DMS 273 treated with DMSO at 0.1 percent for 48 hours (cell line): ENCODE measurements at places on chromosomes 12 and 14.

- DNase-seq, result peak; percentile 50
Observed at GRCh38 chr12:42957136-42957535, 367.6 kb upstream of the PRICKLE1 start.

GRCh38 chr12:57226588-57227314, 2.8 kb upstream of the SHMT2 start:
- DNase-seq, result no peak

GRCh38 chr12:42385326-42385841, 59.4 kb downstream of the PPHLN1 start:
- DNase-seq, result no peak

DNA sequence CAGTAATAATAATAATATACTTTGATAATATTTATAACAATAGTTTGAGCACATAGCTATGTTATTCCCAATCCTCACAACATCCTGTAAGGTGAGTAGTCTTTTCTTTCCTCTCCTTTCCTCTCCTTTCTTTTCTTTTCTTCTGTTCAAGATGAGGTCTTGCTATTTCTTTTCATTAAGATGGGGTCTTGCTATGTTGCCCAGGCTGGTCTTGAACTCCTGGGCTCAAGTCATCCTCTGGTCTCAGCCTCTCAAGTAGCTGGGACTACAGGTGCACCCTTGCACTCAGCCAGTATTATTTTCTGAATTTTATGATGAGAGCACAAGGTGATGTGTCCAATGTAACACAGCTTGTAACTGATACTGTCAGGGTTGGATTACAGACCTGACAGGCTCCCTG, 134.6 kb downstream of the OTOGL start:
- no peak for DNase-seq

DNA sequence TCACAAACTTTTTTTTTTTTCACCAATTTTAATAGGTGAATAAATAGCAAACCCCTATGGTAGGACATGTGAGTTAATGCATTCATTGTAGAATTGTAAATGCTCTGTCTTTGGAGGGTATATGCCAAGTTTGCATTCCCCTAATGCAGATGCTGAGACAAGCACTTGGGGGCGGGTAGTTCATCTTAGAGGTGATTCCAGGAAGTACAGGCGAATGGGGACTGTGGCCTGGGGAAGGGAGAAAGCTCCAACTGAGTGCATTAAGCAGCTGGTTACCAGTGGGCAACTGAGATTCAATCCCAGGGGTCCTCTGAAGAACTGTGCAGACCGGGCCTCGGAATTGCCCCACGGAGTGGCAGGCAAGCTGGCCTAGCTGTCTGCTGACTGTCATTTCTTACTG, 107.6 kb downstream of the ZNF664 start:
- DNase-seq, result no peak

- no peak for DNase-seq
Observed at GRCh38 chr12:131845121-131845520, 16.9 kb downstream of the MMP17 start.

DNA sequence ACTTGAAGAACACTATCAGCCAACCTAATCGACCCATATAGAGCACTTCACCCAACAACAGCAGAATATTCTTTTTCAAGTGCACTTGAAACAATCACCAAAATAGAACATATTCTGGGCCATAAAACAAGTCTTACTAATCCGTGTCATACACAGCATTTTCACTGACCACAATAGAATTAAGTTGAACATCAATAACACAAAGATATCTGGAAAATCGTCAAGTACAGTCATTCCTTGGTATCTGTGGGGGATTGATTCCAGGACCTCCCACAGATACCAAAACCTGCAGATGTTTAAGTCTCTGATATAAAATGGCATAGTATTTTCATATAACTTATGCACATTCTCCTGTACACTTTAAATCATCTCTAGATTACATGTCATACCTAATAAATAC, 295.7 kb downstream of the BCL11B start:
- no peak for DNase-seq

- no peak for DNase-seq
Observed at GRCh38 chr12:9940375-9940774, 8.2 kb upstream of the CLEC2A start.

DNA sequence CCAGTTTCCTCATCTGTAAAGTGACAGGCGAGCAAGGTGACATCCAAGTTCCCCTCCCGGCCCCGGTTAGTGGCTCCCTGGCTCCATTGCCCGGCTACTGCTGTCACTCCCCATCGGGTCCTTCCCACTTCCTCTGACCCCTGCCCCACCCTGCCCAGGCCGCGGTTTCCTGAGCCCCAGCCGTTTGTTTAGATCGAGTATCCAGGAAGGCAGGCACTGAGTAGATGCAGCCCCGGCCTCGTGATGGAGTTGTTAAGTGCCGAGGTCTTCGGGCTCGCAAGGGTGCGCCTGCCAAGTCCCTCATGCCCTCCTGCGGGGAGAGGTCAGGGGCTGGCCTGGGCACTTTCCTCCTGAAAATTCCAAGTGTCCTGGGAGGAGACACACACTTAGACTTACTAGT, 55.4 kb downstream of the TEAD4 start:
- DNase-seq, result no peak

GRCh38 chr14:77271113-77271710, at the start of gene NGB:
NGB (minus strand) TSS chr14:77271206; CDS start chr14:77270937, 269 bp downstream.
- DNase-seq, result no peak

DNA sequence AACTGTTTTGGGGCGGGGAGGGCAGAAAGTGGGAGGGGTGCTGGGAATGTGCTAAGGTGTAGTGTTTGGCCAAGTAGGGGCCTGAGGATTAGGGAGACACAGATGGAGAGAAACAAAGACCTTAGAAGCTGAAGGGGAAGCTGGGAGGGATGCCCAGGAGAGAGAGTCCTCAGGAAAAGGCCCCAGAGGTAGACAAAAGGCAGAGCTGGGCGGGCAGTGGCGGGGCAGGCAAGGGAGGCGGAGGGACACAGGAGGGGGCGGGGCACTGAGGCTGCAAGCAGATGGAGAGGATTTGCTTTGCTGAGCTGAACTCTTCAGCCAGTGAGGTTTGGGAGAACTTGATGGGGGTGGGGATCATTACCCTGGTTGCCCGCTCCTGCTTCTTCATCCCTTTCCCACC, 2.8 kb downstream of the PTMS start:
- peak; percentile 52 for DNase-seq

- DNase-seq, result no peak
Observed at GRCh38 chr12:124841558-124841945, 22.1 kb downstream of the SCARB1 start.

- no peak for DNase-seq
Observed at GRCh38 chr14:65373016-65373670, 39.4 kb upstream of the FUT8 start.

DNA sequence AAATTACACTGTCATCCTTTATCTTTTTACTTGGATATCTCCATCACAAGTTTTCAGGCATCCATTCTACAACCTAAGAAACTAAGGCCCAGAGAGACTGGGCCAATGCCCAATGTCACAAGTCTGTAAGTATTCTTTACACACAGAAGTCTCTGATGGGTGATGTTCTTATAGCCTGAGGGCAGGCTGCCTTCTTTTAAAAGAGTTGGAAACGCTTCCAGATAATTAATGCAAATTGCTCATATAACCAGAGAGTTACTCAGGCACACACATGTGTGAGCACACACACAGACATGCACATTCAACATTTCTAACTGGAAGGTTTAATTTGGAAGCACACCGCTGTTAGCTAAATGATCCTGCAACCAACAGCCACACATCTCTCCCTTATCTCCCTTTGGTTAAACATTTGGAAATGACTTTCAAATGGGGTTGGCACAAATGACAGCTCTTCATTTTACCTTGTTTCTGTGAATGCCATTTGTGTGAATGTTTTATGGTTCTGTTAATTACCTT, 160.8 kb upstream of the TMPO start:
- no peak for DNase-seq

DNA sequence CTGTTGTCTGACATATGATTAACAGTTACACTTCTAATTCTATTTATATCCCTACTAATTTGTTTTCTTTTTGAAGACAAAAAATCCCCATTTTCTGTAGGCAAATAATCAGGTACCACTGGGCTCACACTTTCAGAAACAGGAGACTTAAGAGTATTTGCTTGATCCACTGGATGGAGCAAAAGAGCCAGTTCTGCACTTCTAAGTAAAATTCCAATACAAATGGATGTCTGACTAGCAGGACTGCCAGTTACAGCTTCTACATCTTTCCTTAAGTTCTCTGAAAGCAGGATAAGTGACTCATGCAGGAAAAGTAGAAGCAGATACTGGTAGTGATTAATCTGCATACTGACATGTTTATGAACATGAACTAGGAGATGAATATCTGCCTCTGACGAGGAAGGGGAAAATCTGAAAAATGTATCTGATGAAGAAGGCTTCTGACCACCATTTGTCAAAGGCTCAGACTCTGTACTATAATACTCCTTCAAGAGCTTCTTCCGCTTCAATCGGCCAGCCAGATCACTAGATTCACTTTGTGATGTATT, 73.8 kb upstream of the ANKS1B start:
- no peak for DNase-seq

DNA sequence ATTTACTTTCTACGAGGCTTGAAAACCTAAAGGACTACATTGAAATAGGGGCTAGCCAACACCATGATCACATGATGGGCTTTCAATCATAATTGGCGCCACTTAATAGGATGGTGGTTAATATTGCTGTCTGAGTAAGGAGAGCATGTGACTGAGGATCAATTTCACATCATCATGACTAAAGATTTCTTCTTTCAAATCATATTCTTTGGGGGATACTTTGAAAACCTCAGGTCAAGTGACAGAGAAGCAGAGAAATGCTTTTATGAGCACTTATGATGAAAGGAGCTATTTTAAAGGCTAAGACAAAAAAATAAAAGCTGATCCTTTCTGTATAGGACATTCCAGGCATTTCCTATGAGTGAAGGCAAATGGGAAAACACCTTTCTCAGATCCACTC, 42.9 kb upstream of the KRAS start:
- DNase-seq, result no peak

DNA sequence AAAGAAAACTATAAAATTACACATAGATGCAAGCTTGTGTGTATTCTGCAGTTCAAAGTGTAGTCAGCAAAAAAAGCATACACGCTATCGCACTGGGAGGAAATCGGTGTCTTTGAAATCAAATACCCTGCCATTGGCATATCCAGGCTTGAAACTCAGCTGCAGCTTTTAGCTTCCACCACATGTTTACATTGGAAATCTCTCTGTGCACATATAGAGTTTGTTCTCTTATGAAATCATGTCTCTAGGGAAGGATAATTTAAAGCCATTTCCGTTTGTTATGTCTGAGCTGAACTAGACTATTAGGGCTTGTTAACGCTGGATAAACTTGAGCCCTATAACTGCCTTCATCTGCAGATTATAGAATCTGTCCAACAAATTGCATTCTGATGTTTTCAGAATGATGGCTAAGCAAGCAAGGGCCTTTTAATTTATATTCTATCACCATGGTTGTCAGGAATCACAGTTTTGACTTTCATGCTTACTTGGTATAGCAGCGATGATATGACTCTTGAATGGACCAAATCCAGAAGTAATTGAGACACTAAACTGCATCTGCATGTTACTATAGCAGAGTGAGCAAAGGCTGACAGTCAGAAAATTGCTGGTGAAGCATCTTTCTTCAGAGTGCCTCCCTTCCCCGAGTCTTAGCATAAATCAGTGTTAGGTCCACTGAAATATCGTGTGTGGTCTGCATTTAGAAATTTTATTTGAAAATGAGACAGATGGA, 442.8 kb downstream of the ZFP36L1 start:
- DNase-seq, result no peak

- peak; percentile 78 for DNase-seq
Observed at GRCh38 chr12:116876151-116876869, 4.9 kb downstream of the HRK start.

DNA sequence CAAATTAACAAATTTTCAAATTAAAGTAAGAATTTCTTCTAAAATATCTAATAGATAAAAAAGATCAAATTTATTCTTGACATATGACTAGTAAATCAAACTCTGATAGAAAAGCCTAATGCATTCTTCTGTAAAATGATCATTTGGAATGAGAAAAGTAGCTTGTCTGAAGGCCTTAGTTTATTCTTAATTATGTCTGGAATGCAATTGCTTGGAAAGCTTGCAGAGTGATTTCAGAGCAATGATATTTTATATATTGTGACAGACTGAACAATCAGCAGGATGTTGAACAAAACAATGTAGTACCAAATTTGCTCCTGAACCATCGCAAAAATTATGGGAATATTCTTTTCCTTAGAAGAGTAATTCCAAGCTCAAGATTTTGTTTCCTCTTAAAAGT, 789.6 kb upstream of the NOVA1 start:
- no peak for DNase-seq

DNA sequence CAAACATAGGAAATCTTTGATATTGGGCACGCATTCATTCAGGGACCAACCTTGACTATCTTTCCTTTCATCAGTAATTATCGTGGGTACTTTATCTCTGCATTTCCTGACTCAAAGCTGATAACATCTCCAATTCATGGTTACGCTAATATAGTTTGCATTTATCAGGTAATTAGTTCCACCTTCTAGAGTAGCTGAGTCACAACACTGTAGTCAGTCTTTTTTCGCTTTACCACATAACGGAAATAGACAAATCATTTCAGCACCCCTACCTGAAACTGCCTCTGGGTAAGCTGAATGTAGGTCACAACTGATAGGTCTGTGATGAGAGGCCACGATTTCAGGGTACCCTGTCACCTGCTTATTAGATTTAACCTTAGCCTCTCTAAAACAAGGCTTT, 36.7 kb upstream of the IL22 start:
- no peak for DNase-seq

DNA sequence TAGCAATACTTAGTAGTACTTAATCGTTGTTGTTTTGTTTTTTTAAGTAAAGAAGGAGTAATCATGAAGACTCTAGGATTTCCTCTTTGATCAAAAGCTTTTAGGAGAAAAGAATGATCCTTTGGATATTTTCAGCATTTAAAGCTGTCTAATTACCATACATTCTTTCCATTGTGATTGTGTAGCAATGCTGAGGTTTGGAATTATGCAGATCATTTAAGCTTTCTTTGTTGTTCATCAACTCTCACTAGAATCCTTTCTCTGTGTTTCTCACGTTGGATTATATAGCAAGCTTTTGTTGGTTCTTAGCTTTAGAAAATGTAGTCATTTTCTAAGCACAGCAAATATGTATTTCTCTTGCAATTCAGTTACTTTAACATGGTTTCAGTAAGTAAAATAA, 25.8 kb downstream of the CCDC91 start:
- DNase-seq, result no peak

- DNase-seq, result no peak
Observed at GRCh38 chr12:109621901-109622364, 48.3 kb downstream of the MVK start.

DNA sequence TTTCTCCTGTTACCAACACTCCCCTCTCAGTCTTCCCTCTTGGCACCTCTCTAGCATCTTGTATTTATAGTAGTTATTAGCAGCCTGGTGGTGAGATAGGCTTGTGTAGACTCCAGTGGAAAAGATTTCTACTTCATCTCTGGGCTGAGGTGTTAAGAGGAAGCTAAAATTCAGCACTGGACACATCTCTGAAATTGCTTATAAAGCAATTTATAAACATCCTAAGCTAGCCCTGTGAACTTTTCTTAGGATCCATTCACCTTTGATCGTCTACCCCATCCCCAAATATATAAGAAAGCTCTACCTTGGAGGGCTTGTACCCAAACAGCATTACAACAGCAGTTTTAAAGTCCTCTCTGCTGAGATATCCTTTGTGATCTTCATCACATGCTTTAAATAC, 928 bp downstream of the EFCAB11 start:
- no peak for DNase-seq

GRCh38 chr12:123973552-123974341, 732 bp downstream of the ZNF664 start:
- no peak for DNase-seq
